ENCODE measurements at places on chromosomes 3 and 15. TPM values are rescaled to one million over a fixed set of nuclear protein-coding genes. Genes with fewer than 3 reads are reported as not detected.

CYP8B1 gene
- total RNA-seq: not detected

EBLN2 gene
- total RNA-seq: 6.4 TPM

SIDT1 gene
- not detected for total RNA-seq

LSMEM2 gene
- total RNA-seq: under 0.01 TPM

SAXO2 gene
- not detected for total RNA-seq

OCA2 gene
- total RNA-seq: under 0.01 TPM

Measured in IMR-90 (cell line).